ENCODE measurements at places on chromosomes 12 and 14. TPM values are rescaled to one million over a fixed set of nuclear protein-coding genes. Genes with fewer than 3 reads are reported as not detected.

GRCh38 chr12:46855760-46856159 lies 30.0 kb upstream of the SLC38A4 start:
- no peaks in the 10 kb centered on the region for H3K36me3 ChIP-seq
- no peak overlapping the region for H3K27ac ChIP-seq
- no peaks in the 10 kb centered on the region for H3K27me3 ChIP-seq

- H3K27ac ChIP-seq, result no peak overlapping the region
- DNase-seq, result no peak
- H3K36me3 ChIP-seq, result no peaks in the 10 kb centered on the region
Measured at GRCh38 chr12:131436922-131437705, 273.8 kb upstream of the SFSWAP start.

DNA sequence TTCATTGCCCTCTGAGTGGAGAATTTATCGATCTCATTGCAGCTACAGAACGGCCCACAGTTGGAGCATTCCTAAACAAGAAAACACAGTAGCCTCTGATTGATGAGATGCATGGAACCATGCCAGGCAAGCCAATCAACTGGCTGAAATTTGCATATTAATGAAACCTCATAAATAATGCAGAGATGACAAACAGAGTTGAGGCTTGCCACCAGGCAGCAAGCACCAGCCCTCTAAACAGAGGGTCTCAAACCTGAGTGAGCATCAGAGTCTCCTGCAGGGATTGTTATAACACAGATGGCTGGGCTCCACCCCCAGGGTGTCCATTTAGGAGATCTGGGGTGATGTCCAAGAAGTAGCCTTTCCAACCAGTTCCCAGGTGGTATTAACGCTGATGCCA lies 60.9 kb upstream of the CMKLR1 start:
- no peak overlapping the region for H3K27ac ChIP-seq
- no peaks in the 10 kb centered on the region for H3K36me3 ChIP-seq
- no peak for DNase-seq
- H3K4me1 ChIP-seq, result no peaks in the 10 kb centered on the region
- no peak overlapping the region for H3K4me3 ChIP-seq

DNA sequence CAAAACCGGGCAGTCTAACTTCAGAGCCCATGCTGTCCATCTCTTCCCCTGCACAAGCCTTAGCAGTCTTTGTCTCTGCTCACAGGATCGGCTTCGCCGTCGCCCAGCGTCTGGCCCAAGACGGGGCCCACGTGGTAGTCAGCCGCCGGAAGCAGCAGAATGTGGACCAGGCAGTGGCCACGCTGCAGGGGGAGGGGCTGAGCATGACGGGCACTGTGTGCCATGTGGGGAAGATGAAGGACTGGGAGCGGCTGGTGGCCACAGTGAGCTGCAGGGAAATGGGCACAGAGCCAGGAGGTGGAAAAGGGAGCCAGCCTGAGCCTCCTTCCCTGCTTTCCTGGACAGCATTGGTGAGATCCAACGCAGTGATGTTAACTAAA lies 14.2 kb upstream of the CARMIL3 start:
- no peaks in the 10 kb centered on the region for H3K36me3 ChIP-seq
- DNase-seq, result no peak
- H3K27ac ChIP-seq, result peak overlapping the region; percentile 58
- no peaks in the 10 kb centered on the region for H3K27me3 ChIP-seq
- peaks cover 27% of the 10 kb centered on the region for H3K4me1 ChIP-seq

The TAS2R8 gene
- polyA plus RNA-seq, result not detected

DNA sequence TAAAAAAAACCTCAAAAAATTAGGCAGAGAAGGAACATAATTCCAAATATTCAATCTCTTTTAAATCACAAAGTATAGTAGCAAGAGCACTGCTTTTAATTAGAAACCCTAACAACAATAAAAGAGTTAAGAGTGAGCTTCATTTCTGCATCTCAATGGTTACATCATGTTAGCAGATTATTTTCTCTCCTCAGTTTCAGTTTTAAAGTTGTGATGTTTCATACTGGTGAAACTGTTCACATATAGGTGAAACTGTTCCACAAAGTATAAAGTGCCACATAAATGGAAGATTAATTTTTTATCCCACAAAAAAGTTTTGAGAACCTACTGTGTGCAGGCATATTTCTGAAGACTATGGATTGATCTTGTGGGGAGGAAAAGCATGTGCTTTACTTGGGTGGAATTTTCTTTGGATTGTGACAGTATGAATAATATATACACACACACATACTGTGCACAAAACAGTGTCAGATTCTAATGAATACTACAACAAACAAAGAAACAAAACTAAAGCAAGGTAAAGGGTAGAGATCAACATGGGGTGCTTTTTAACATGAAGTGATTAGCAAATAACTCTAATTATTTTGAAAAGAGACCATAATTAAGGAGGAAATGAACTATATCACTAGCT lies 17.1 kb downstream of the LUM start:
- no peaks in the 10 kb centered on the region for H3K36me3 ChIP-seq
- H3K4me1 ChIP-seq, result no peaks in the 10 kb centered on the region
- H3K27ac ChIP-seq, result no peak overlapping the region
- no peak overlapping the region for H3K4me3 ChIP-seq
- DNase-seq, result no peak

DNA sequence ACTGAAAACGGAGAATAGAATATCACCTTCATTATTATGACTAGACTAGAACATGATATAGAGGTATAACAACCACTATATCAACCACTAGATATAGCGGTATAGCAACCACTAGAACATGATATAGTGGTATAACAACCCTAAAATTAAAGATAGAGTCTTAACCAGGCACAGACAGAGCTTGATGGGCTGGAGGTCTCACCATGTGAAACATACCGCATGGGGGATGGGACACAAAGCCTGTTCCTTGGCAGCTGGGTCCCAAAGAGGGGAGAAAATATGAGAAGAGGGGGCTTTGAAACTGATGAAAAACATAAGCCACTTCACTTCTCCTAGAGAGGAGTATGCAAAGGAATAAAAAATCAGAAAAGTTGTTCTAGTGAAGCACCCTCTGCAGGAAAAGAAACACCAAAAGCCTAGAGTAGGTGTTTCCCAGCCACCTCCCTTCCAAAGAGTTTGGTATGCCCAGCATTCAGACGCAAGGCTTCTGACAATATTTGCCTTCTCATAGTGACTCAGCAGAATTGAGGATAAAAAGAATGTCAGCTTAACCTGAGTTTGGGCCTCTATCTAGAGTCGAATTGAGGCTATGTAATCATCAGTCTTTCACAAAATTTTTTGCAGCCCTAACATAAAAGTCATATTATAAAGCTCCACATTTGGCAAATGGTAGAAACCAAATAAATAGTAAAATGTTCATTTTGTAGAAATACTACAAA lies 316.4 kb downstream of the NOVA1 start:
- no peak for DNase-seq
- H3K27me3 ChIP-seq, result no peaks in the 10 kb centered on the region
- no peak overlapping the region for H3K27ac ChIP-seq
- H3K4me3 ChIP-seq, result no peak overlapping the region
- H3K4me1 ChIP-seq, result no peaks in the 10 kb centered on the region

DNA sequence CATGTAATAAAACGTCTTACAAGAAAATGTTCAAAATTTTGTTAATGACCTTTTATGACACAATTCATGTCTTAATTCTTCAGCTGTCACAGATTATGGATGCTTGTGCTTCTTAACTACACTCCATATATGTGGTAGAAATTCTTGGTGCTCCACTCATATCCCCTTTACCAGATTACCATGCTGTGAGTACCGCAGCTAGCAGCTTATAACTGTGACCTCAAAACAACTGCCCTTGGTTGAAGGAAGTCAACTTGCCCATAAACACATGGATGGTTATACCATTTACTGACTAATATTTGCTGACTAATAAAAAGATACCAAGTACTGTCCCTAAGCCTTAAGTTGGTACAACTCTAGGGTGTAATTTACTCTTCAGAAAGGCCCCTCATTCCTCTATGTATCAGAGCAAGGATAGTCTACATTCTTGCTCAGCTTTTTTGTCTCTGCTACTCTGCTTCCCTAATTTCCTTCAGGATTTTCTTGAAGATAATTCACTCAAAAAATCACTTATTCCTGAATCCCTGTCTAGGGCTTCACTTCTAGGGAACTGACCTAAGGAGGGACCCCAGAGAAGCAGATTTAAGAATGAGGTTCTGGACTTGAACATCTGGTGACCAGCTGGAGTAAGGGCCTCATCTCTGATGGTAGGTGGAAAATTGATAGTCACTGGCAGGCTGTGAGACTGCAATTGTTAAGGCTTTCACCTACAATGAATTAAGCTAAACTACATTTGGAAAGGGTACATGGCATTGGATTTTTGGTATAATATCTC lies 152.3 kb downstream of the SLC6A15 start:
- no peak overlapping the region for H3K4me3 ChIP-seq
- no peaks in the 10 kb centered on the region for H3K36me3 ChIP-seq
- DNase-seq, result no peak
- no peak overlapping the region for H3K27ac ChIP-seq

GRCh38 chr12:104303538-104304151 lies at the start of gene EID3:
Gene EID3, plus strand, starts transcription at chr12:104303739. Its CDS starts 196 bp downstream, at chr12:104303935.
- H3K4me3 ChIP-seq, result peak within 1 kb of the TSS; percentile 57
- H3K36me3 ChIP-seq, result peaks cover 3% of the 10 kb centered on the region
- H3K27ac ChIP-seq, result peak within 1 kb of the TSS; percentile 51
- DNase-seq, result peak; percentile 90
- no peaks in the 10 kb centered on the region for H3K27me3 ChIP-seq

- H3K4me3 ChIP-seq, result no peak overlapping the region
- no peaks in the 10 kb centered on the region for H3K27me3 ChIP-seq
- H3K27ac ChIP-seq, result no peak overlapping the region
- no peaks in the 10 kb centered on the region for H3K4me1 ChIP-seq
Measured at GRCh38 chr12:131493068-131493826, 217.6 kb upstream of the SFSWAP start.

The ST8SIA1 gene
- 4.4 TPM for polyA plus RNA-seq

The E2F7 gene
- polyA plus RNA-seq, result 3.7 TPM

- no peak overlapping the region for H3K4me3 ChIP-seq
- no peaks in the 10 kb centered on the region for H3K36me3 ChIP-seq
Measured at GRCh38 chr14:58733451-58734208, 95.9 kb downstream of the DACT1 start.

GRCh38 chr12:24560831-24561271 lies 388.1 kb downstream of the BCAT1 start:
- H3K27me3 ChIP-seq, result peaks cover 49% of the 10 kb centered on the region
- no peaks in the 10 kb centered on the region for H3K36me3 ChIP-seq
- no peaks in the 10 kb centered on the region for H3K4me1 ChIP-seq
- H3K27ac ChIP-seq, result no peak overlapping the region
- H3K4me3 ChIP-seq, result no peak overlapping the region

DNA sequence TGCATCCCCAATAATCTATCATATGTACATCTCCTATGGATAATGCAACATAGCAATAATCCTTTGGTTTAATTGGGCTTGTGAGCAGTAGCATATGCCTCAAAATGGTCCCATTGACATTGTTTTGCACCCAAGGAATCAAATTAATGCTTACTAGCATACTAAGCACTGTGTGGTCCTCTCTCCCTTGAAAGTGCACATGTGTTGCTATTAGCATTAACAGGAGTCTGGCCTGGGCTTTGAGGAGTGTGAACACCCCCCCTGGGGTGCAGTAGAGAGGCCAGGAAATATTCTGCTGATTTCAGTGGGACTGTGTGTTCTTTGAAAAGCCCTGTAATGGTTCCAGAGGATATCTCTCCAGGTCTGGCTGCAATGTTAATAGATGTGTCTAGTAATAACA lies 1148.4 kb downstream of the VRK1 start:
- H3K4me3 ChIP-seq, result no peak overlapping the region
- no peaks in the 10 kb centered on the region for H3K27me3 ChIP-seq
- no peaks in the 10 kb centered on the region for H3K36me3 ChIP-seq
- no peaks in the 10 kb centered on the region for H3K4me1 ChIP-seq
- no peak for DNase-seq

The TRIM9 gene
- 2.7 TPM for polyA plus RNA-seq

GRCh38 chr12:17809206-17809605 lies 280.8 kb downstream of the RERGL start:
- no peak overlapping the region for H3K4me3 ChIP-seq
- no peaks in the 10 kb centered on the region for H3K4me1 ChIP-seq
- H3K27ac ChIP-seq, result no peak overlapping the region

- no peak for DNase-seq
- H3K27me3 ChIP-seq, result no peaks in the 10 kb centered on the region
- no peak overlapping the region for H3K27ac ChIP-seq
- H3K4me3 ChIP-seq, result no peak overlapping the region
Measured at GRCh38 chr12:70427611-70428010, 61.5 kb downstream of the KCNMB4 start.

The SERPINA5 gene
- 5.3 TPM for polyA plus RNA-seq

GRCh38 chr12:123288751-123289346 lies 17.2 kb upstream of the CDK2AP1 start:
- H3K4me3 ChIP-seq, result no peak overlapping the region
- no peaks in the 10 kb centered on the region for H3K27me3 ChIP-seq
- no peaks in the 10 kb centered on the region for H3K4me1 ChIP-seq
- no peak for DNase-seq

- H3K36me3 ChIP-seq, result no peaks in the 10 kb centered on the region
- no peak overlapping the region for H3K4me3 ChIP-seq
- no peak for DNase-seq
- H3K27me3 ChIP-seq, result no peaks in the 10 kb centered on the region
- no peaks in the 10 kb centered on the region for H3K4me1 ChIP-seq
Measured at GRCh38 chr12:46390881-46391280, 18.3 kb upstream of the SLC38A2 start.

The ACSM4 gene
- polyA plus RNA-seq, result 0.04 TPM

The RGS6 gene
- 2.7 TPM for polyA plus RNA-seq

DNA sequence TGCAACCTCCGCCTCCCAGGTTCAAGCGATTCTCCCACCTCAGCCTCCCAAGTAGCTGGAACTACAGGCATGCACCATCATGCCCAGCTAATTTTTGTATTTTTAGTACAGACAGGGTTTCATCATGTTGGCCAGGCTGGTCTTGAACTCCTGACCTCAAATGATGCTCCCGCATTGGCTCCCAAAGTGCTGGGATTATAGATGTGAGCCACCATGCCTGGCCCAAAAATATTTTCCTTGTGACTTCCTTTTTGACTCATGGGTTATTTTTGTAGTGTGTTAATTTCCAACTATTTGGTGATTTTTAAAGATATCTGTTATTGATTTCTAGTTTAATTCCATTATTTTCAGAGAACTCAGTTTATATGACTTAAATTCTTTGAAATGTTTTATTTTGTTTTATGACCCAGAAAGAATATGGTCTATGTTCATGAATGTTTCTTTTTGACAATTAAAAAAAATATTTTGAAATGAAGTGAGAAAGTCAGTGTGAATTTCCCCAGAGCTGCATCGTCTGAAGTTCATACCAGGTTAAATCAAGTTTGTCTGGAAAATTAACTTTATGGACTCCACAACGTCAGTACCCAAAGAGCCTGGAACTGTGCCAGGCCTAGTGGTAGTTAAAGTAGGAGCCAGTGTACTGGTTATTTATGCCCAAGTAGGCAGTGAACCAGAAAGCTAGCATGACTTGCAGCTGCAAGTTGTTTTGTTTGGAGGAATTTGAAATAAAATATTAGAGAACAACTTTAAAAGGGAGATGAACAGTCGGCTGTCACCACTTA lies 2.8 kb upstream of the CDKL1 start:
- DNase-seq, result no peak
- no peaks in the 10 kb centered on the region for H3K36me3 ChIP-seq
- no peaks in the 10 kb centered on the region for H3K27me3 ChIP-seq
- H3K4me3 ChIP-seq, result no peak overlapping the region
- H3K4me1 ChIP-seq, result peaks cover 7% of the 10 kb centered on the region

GRCh38 chr12:19277711-19278110 lies 148.2 kb downstream of the PLEKHA5 start:
- no peaks in the 10 kb centered on the region for H3K4me1 ChIP-seq
- H3K27me3 ChIP-seq, result no peaks in the 10 kb centered on the region
- no peak overlapping the region for H3K4me3 ChIP-seq
- H3K36me3 ChIP-seq, result peaks cover 31% of the 10 kb centered on the region
- no peak for DNase-seq

The RPS29 gene
- 4,019 TPM for polyA plus RNA-seq

All from large intestine (tissue), 12 donors.